ENCODE measurements at places on chromosomes 12 and 14.

GRCh38 chr14:64118892-64119291 is 175.3 kb downstream of the ESR2 start:
- DNase-seq, result no peak

- DNase-seq, result no peak
These were observed 100.8 kb upstream of the DIO3 start for GRCh38 chr14:101460521-101460920.

DNA sequence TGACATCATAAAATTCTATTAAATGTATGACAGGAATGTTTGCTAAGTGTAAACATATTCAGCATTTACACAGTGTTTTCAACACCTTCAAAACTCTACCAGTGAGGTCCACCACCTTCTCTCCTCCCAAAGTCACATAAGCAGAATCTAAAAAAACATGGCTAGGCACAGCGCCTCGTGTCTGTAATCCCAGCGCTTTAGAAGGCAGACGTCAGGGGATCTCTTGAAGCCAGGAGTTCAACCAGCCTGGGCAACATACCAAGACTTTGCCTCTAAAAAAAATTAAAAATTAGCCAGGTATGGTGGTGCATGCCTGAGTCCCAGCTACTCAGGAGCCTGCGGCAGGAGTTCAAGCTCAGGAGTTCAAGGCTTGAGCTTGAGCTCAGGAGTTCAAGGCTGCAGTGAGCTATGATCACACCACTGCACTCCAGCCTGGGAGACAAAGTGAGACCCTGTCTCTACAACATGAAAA is 30.0 kb downstream of the NUMB start:
- DNase-seq, result no peak

GRCh38 chr14:72685456-72685855 is 208.4 kb downstream of the DPF3 start:
- no peak for DNase-seq

GRCh38 chr14:88164906-88165534 is 158.0 kb downstream of the KCNK10 start:
- DNase-seq, result no peak

- DNase-seq, result no peak
These were observed 229.3 kb upstream of the LHX5 start for GRCh38 chr12:113700943-113701342.

DNA sequence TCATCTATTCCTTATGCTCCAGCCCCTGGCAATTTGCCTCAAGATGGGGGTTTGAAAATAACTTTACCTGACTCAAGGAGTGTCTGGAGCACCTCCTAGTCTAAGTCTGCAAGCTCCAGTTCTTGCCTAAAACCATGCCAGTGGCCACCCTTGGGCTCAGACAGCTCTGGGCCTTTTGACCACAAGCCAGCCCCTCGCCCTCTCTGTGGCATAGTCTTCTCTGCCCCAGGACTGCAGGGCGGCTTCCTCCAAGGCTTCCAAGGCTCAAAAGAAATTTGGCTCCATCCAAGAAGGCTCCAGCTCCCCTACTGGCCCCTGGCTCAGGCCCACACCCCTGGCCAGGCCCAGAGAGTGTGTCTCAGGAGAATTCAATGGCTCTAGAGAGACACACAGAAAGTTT is 14.8 kb downstream of the ACVRL1 start:
- DNase-seq, result no peak

DNA sequence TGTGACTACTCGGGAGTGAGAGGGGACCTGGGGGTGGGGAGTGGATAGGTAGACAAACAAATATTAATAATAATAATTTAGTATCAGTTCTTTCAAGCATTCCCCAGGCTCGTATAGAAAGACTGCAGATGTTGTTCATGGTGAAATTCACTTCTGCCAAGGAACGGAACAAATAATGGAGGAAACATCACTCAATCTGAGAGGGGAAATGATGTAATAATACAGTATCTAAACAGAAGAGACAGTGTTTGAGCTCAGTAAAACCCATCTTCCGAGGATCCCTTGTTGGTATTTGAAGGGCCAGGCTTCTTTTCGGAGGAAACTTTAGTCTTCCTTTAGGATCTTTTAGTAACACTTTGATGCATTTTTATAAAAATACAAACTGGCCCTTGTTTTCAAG is 114.2 kb downstream of the KCNK10 start:
- DNase-seq, result no peak

DNA sequence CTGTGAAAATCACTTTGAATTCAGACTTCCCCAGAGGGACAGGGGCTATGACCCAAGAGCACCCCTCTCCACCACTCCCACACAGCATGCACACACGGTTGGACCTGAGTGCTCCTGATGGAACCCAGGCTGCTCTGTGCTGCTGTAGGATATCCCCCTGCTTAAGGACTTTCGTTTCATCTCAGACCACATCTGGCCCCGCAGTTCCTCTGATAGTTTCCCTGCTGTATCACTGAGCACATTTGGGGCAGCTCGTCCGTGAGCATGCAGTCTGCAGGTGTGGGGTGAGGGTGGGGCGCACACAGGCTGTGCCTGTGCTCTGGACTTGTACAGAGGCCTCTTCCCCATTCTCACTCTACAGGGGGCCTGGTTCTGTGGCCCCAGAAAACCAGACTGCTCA is 345.2 kb upstream of the FKBP4 start:
- DNase-seq, result no peak

DNA sequence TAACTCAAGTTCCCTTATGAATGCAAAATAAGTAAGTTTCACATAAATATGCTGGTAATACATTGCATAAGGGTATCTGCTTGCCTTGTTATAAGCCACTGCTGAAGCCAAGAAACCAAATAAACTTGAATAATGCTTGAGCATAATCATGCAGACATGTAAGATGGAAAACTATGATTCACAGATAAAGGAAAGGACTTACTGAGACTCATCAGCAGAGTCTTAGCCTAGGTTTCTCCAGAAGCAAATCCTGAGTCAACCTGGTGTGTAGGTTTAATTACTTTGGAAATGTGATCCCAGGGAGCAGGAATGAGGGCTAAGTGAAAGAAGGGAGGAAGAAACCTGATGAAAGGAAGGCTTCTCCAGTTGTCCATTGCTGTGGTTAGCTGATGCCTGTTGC is 107.7 kb upstream of the BTG1 start:
- no peak for DNase-seq

GRCh38 chr12:132517740-132518100 is 27.8 kb downstream of the FBRSL1 start:
- DNase-seq, result no peak

- DNase-seq, result peak; percentile 31
These were observed 25.7 kb upstream of the LRP1-AS start for GRCh38 chr12:57173089-57173488.

DNA sequence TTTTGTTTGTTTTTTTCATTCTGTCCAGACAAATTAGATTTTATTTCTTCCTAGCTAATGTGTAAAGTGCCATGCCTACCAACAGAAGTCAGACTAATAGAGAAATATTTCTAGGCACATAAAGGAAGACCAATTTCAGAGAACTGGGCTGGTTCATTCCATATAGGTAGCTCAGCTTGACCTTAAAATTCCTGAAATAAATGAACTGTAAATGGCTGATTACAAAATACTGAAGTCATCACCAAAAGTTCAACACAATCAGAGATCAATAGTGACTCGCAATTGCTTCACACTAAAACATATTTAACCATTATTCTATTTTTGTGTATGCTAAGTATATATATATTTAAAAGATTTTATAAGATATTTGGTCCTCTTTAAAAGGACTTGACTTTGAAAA is 34.2 kb downstream of the PTPRB start:
- no peak for DNase-seq
